ENCODE measurements at places on chromosomes 6 and 20.

DNA sequence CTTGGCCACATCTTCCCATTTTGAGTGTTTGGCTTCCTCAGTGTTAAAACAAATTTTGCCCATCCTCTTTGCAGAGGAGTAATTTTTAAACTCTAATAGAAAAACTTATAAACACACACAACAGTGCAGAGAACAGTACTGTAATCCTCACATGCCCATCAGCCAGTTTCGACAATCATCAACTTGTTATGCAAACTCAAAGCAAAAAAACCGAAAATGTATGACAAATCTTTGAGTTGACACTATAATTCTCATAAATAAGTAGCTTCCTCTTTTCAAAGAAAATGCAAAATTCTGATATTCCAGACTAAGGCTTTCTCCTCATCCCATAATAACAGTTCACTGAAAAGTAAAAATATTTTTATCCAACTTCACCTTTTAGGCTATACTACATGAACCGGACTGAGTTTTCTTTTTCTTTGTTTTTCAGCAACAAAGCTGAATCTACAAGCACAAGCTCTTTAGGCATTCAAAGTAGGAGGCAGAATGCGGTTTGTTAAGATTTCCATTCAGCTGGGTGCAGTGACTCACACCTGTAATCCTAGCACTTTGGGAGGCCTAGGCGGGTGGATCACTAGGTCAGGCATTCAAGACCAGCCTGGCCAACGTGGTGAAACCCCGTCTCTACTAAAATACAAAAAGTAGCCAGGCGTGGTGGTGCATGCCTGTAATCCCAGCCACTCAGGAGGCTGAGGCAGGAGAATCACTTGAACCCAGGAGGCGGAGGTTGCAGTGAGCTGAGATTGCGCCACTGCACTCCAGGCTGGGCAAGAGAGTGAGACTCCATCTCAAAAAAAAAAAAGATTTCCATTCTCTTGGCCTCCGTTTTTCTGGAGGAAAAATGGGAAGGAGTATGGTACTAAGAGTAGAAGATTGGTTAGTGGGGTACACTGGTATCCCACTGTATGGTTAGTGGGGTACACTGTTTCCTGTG is 74.8 kb downstream of the GCNT2 start:
- DNase-seq: no peak

GRCh38 chr6:158410784-158411183 is 98.5 kb downstream of the TULP4 start:
- DNase-seq: no peak

GRCh38 chr6:81613606-81614005 is 138.9 kb downstream of the TENT5A start:
- no peak for DNase-seq

DNA sequence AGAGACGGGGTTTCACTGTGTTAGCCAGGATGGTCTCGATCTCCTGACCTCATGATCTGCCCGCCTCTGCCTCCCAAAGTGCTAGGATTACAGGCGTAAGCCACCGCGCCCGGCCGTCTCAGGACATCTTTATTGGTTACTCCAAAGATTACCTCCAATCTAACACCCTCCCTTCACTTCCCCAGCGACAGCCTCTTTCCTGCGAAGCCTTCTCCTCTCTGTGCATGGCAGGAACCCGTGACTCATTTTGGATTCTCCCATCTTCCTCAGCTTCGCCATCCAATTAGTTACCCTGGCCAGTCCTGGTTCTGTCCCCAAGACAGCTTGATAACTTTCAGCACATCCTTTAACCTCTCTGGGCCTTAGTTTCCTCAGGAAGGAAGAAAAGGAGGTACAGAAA is 51.3 kb upstream of the TOX2 start:
- DNase-seq: no peak

DNA sequence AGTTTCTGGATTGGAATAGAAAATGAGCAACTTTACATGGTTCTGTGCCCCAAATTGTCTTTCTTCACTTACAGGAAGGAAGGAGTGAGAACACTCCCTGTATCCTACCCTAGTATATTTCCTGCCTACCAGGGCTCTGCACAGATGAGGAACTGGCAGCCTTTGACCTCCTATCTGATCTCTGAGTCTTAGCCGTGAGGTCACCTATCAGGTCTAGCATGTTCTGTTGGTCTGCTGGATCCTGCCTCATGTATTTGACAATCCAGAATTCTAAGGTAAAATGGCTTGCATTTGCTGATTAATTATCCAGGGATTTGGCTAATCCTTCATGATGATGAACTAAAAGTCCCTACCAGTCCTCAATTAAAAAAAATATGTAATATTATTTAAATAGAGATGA is 35.0 kb upstream of the TRAM2 start:
- no peak for DNase-seq

GRCh38 chr20:23313271-23313670 is 37.3 kb upstream of the NXT1 start:
- DNase-seq: no peak
